GM12864 (cell line): ENCODE measurements at places on chromosomes 12 and 14.

DNA sequence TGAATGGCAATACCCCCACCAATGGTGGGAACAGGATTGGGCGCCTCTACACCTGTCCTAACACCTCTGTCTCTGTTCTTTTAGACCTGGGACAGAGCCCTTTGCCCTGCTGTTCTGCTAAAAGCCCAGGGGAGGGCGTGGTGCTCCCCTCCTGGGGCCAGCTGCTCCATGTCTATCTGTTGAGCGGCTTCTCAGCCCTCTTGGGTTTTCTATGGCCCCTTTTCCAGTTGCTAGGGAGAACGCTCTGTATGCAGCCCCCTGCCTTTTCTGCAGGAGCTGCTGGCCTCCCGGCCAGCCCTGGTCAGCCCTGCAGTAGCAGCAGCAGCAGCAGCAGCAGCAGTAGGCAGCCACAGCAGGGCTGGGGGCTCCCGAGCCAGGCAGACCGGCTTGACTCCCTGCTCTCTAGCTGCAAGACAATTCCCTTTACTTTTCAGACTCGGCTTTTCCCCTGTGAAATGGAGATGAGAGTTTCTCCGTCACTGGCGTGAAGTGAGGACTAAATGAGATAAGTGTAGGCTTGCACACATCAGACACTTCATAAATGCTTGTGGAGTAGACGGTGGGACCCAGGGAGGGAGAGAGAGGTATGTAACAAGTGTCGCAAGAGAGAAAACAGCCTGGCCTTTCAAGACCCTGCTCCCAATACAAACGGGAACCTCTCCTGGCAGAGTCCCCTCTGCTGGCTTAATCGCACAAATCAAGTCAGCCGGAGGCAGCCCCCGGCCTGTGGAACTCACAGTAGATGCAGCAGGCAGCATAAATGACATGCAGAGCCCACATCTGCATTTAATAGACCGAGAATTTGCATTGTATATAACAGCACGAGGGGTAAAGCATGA, 1.0 kb downstream of the RTL1 start:
- no peak for DNase-seq

- DNase-seq = no peak
Measured at GRCh38 chr14:37566811-37567371, 28.2 kb downstream of the FOXA1 start.

- no peak for DNase-seq
Measured at GRCh38 chr14:20468764-20469241, 403 bp upstream of the PNP start.

GRCh38 chr14:74358176-74358829, 10.0 kb downstream of the VRTN start:
- no peak for DNase-seq

DNA sequence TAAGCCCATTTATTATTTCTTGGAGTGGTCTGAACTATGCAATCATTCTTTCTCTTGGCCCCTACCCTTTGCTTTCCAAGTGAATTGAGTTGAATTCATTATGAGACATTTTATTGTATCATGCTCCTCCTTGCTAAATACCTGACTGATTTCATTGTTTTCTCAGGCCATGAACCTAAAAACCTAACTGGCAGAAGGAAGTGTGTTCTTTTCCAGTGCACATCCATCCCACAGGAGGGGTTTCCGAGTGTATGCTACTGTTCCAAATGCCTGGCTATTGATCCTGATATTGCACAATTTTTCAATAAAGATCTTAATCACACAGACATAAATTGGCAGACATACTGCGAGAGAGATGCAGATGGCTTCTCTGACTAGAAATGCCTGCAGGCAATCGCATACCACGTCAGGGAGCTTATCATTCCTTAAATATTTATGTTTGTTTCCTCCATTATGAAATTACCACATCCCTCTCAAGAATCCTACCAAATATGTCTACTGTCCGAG, 162.2 kb upstream of the EGLN3 start:
- DNase-seq = no peak

GRCh38 chr12:107477947-107478610, 207.5 kb upstream of the PWP1 start:
- DNase-seq = no peak

- DNase-seq = no peak
Measured at GRCh38 chr14:55416866-55417265, 5.2 kb upstream of the ATG14 start.

DNA sequence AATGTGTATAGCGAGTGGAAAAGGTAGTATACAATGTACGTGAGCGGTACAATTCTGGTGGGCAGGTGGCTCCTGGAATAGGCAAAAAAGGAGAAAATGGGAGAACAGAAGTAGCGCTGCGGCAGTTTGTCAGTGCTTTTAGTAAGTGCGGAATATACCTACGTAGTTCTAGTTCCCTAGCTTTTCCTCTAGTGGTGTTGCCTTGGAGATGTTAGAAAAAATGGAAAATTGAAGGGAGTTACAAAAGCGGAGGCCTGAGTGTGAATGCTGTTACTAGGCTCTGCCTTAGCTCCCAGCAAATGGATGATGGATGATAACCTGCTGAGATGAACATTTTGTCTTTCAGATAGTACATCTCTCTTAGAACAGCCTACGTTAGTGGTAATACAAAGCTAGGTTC, 1.1 kb downstream of the TTC8 start:
- DNase-seq = no peak

GRCh38 chr12:87597114-87597513, 432.1 kb downstream of the C12orf50 start:
- no peak for DNase-seq

- no peak for DNase-seq
Measured at GRCh38 chr14:33347796-33348195, 409.1 kb downstream of the NPAS3 start.

- DNase-seq = no peak
Measured at GRCh38 chr12:78473136-78473535, 391.4 kb upstream of the SYT1 start.

DNA sequence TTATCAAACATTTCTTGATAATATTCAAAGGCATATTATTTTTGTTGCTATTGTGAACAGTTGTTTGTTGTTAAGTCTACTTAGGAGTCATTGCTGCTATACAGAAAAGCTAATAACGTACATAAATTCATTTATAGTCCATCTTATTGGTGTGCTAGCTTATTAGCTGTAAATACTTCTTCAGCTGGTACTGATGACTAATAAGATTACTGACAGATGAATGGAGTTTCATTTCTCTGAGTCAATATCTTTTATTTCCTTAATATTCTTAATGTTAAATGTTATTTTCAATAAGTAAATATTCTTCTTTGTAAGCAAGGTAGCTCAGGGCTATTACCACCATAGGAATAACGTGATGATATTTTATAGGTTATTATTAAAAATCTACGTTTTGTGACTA, 139.4 kb upstream of the SLCO1C1 start:
- DNase-seq = no peak

- DNase-seq = no peak
Measured at GRCh38 chr12:107840186-107840585, 65.7 kb downstream of the ASCL4 start.

DNA sequence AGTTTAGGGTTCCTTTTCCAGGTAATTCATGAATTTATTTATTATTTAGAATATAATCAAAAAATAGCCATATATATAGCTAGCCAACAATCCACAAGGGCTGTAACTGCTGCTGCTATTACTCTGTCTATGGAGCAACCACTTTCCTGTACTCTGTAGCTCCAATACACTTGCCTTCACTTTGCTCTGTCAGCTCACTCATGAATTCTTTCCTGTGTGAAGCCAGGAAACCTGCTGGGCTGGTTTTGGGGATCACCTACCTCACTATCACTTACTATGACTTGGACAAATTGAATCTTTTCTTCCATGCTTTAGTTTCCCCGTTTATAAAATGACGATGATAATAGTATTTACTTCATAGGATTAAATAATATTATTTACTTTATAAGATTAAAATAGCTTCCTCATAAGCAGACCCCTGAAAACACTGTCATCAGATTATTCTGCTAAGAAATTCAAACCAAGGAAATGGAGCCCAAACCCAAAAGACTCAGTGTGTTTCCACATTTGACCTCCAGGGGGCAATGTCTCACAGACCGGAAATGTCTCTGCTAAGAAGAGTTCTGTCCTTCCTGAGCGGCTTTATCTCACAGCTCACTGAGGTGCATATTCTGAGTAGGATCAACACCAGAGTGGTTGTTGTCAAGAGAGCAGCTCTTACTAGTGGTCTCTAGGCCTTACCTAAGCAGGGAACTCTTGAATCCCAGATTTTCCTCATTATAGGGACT, 457.1 kb downstream of the DAD1 start:
- no peak for DNase-seq

DNA sequence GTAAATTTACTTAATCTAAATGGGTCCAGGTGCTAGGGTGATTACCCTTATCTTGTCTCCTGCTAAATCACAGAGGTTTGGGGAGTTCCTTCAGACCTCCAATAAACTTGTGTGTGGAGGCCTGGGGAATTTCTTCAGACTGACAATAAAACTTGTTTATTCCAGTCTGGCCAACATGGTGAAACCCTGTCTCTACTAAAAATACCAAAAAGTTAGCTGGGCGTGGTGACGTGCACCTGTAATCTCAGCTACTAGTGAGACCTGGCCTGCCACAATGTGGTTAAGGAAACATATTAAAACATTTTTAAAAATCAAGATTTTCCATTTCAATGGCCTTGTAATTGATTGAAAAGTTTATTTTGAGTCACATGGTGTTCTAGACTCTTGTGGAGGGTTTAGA, 126.9 kb upstream of the FGD4 start:
- DNase-seq = no peak

DNA sequence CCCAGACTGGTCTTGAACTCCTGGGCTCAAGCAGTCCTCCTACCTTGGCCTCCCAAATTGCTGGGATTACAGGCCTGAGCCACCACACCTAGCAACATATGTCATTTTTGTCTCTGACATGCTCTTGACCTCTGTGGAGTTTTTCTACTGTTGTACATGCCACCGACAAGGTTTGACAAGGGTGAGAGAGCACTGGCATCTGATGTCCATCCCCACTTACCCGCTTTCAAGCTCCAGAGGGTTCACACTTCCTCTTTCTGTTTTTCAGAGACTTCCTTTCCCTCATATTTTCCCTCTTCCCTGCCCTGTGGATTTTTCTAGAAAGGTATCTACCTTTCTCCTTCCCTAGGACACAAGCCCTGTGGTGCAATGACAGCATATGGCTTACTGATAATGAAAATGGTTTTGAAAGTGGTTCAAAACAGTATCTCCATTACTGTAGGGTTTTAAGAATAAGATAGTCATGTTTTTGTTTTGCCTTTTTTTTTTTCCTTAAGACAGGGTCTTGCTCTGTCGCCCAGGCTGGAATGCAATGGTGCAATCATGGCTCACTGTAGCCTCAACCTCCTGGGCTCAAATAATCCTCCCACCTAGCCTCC, 27.7 kb upstream of the PLEKHG3 start:
- no peak for DNase-seq
